ENCODE measurements at places on chromosomes 12 and 14.

- DNase-seq, result no peak
Measured at GRCh38 chr12:53781228-53781801, 29.5 kb upstream of the CISTR start.

DNA sequence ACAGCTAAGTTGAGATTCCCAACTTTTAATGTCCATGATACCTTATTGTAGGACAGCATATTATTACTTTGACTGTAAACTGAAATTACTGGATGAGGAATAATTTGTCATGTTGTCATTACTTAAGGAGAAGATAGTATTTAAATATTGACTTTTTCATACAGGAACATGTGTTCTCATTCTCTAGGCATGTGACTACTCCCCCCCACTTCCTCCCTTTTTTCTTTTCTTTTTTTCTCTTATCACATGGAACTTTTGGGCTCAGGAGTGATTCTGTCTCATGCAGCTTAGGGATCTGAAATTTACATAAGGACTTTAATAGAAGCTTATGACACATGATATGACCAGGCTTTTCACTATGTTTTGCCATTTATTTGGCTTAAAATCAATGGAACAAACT, 127.7 kb upstream of the SLCO1C1 start:
- DNase-seq, result no peak

GRCh38 chr14:36988568-36988967, 183.8 kb downstream of the SLC25A21 start:
- no peak for DNase-seq

DNA sequence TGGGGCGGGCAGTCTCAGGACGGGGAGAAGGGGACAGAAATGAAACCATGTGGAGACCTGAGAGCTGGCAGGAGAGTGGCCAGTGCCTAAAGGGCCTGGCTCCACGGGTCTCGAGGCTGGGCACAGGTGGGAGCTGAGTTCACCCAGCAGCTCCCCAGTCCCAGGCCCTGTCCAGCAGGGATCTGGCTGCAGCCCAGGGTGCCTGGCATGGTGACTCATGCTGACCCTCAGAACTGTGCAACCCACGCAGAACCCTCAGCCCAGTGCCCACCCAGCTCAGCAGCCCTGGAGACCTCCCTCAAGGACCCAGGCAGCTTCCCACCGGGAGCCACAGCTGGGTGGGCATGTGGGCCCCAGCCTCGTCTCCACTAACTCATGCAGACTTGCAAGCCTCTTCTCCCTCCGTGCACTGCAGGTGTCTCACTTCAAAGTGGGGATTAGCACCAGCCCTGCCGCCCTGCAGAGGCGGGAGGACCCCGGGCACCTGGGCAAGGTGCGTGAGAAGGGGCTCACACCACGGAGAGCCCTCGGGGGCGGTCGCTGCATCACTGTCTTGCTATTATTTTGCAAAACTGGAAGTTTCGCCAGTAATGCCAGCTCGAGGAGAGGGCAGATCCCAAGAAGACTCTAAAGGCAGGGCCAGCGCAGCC, 46.3 kb downstream of the CCNK start:
- DNase-seq, result no peak

DNA sequence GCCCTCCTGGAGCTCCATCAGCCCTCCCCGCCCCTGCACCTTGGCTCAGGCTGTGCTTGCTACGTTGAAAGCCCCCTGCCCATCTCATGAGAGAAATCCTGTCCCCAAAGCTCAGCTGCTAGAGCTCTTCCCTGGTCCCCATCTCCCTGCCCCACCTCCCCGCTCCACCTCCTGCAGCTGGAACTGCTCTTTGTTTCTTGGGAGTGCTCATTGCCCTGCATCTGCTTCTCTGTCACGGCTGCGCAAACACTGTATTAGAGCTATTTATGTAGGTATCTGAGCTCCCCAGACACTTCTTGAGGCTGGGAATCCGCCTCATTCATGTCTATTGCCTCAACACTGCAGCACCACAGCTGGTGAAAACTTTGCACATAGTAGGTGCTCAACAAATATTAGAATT, 32.8 kb upstream of the PRIMA1 start:
- DNase-seq, result no peak

DNA sequence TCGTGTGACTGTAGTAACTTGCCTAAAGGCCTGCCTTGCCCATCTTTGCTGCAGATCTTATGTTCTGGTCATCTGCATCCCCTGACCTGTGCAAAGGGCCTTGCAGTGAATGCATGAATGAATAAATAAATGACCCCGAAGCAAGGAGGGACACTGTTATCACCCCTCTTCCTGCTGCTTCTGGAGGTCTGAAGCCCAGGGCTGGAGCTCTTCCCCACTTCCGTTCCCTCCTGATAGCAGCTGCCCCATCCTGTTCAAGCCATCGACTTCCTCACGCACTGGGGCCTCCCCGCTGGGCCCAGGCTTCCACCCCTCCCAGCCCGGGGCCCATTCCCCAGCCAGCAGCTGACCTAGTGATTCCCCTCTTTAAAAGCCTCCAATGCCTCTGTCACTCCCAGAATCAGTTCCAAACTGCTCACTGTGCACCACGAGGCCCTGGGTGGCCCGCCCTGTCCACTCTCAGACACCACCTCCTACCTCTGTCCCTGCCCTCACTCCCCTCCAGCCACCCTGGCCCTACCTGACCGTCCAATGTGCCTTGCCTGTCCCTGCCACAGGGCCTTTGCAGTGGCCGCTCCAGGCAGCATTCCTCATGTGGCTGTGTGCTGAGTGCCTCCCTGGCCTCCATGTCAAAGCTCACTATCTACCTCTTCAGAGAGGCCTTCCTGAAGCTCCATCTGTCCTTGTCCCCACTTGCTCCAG, 78.6 kb downstream of the SCARB1 start:
- DNase-seq, result no peak

- DNase-seq, result peak; percentile 97
Measured at GRCh38 chr12:12611512-12612306, at the start of gene CREBL2. Gene CREBL2, plus strand, starts transcription at chr12:12611876. Its CDS starts 297 bp downstream, at chr12:12612173.

- no peak for DNase-seq
Measured at GRCh38 chr12:114555451-114555850, 128.5 kb downstream of the TBX3 start.
